Lung microvascular endothelial cell (primary cell): ENCODE measurements at places on chromosomes 6 and 20.

DNA sequence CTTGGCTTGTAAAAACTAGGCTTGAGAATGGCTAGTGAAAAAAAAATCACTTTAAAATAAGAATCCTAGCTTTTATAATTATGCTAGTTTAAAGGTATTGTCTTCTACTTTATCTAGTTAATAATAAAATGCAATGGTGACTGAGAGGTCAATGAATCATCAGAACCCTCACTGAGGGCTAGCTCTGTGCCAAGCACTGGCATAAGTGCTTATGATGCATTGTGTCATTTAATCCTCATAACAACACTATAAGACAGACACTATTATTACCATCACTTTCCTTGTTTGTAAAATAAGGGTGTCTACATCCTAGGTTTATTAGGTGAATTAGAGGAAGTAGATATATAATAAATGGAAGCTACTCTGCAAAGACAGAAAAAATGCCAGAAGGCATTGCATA, 144.3 kb downstream of the F13A1 start:
- no peak for DNase-seq

- DNase-seq = peak; percentile 24
These were observed 55.2 kb upstream of the RREB1 start for GRCh38 chr6:7052443-7053011.

- DNase-seq = no peak
These were observed 25.9 kb upstream of the EFHC1 start for GRCh38 chr6:52394251-52394666.

GRCh38 chr6:134738211-134738885, 211.6 kb downstream of the ALDH8A1 start:
- no peak for DNase-seq

- no peak for DNase-seq
These were observed 149.8 kb downstream of the VEGFA start for GRCh38 chr6:43919774-43920173.

- DNase-seq = no peak
These were observed 3.5 kb downstream of the HLA-B start for GRCh38 chr6:31353384-31353945.

GRCh38 chr20:35730583-35731468, 11.2 kb downstream of the RBM39 start:
- no peak for DNase-seq

DNA sequence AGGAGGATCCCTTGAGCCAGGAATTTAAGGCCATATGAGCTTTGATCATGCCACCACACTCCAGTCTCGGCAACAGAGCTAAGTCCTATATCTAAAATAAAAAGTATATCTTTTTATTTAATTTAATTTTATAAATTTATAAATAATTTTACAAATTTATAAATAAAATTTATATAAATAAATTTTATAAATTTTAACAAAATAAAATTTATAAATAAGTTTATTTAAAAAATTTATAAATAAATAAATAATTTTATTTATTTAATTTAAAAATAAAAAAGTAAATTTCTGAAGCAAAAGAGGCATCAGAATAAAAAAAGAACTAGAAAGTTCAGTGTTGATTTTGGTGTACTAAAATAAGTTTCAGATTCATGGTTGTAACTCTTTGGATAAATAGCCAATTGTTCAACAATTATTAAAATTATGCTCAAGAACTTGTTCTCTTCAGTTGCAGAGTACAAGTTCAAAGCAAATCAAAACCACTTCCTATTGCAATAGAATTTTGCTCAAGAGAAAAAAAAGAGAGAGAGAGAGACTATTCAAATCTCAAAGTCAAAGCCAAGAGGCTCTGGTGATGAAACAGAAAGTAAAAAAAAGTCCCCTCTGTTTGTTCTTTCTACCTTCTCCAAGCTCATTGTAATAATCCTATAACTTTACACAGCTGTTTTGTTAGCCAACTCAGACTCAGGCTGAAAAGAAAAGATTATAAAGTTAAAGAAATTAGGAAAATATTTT, 547.5 kb upstream of the ADGRB3 start:
- no peak for DNase-seq

DNA sequence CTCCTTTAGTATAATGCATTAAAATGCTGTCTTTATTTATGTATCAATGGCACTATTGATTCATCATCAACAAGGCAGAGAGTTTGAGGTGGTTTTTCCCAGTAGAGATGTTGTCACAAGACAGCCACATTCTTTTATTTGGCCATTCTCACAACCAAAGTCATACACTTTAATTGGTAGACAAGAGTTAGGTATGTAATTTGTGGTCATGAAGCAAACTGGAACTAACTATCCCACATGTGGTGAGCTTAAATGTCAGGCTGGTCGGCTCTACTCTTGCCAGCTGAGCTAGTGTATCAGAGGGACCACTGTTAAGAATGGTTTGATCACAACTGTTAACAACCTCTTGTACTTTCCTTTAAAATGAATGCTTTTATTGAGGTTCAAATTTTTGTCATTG, 714.6 kb downstream of the CD109 start:
- no peak for DNase-seq

GRCh38 chr20:63377256-63377941, 16.2 kb upstream of the CHRNA4 start:
- no peak for DNase-seq

DNA sequence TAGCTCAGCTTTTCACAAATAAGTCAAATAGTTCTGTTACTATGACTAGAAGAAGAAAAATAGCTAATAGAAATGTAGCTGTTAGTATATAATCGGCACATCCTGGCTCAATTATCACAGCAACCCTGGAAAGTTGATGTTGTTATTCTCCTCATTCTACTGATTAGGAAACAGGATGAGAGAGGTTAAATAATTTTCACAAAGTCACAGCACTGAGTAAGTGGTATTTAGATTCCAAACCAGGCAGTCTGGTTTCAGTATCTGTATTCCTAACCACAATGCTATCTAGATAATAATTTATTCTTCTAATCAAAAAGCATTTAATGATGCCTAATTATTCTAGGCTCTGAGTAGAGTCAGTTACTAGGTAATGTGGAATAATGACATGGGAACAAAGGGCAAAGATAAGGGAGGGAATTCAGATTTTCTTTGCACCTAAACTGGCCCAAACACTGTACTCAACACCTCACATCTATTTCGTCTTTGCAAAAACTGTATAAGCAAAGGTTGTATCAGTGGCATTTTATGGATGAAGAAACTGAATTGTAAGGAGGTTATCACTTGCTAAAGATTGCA, 51.3 kb downstream of the PDE7B start:
- no peak for DNase-seq

DNA sequence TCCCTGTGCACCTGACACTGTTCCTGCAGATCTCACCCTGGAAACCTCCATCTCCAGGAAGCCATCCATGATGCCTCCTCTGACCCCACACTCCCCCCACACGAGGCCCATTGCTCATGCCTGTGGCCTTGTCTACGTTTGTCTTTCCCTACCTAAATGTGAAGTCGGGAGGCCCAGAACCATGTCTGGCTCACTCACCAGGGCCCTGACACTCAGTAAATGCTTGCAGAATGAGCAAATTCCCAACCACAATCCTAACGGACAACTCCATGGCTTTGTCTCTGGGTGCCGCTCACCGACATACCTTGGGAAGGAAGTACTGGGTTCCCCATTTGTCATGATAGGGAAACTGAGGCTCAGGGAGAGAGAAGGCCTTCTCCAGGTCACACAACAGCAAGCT, 7.3 kb downstream of the PEDS1 start:
- DNase-seq = no peak

DNA sequence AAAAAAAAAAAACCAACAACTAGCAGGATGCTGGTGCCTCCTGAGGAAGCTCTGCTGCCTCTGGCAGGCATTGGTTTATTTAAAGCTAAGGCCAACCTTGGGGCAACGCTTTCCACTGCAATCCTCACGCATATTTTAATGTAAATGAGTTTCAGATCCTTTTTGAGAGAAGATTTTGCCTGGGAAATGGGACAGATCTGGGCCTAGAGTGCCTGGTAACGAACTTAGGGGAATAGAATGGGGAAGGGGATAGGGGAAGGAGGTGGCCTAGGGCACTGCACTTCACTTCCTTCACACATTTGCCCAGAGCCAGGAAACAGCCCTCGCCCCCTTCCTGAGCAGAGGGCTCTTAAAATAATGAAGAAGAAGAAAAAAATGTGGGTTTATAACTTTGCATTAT, 132.7 kb upstream of the TMEM170B start:
- DNase-seq = no peak

- DNase-seq = peak; percentile 10
These were observed 166.0 kb upstream of the PLN start for GRCh38 chr6:118382126-118382525.

DNA sequence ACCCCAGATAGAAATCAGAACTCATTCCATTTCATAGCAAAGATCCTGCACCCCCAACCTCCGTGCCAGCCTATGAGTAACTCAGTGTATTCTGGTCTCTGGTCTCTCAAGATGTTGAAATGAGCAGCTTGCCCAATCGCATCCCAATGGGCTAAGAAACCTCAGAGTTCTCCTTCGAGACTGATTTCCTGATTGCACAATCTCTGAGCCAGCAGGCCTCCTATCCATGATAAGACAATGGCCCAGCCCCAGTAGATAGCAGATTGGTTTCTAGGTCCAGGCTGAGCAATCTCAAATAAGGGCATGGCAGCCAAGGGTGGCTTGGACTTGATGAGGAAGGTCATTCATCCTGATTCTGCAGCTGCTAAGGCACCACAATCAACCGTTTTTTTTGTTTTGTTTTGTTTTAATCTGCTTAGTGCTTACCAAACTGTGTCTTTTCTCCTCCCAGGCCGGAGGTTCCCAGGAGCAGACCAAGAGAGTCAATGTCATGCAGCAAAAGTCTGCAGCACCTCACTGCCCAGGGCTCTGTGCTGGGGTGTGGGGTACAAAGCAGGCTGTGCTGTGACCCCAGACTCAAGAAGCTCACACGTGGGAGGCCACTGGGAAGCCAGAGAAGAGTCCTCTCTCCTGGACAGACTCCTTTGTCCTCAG, 125.1 kb upstream of the NXT1 start:
- peak; percentile 56 for DNase-seq

DNA sequence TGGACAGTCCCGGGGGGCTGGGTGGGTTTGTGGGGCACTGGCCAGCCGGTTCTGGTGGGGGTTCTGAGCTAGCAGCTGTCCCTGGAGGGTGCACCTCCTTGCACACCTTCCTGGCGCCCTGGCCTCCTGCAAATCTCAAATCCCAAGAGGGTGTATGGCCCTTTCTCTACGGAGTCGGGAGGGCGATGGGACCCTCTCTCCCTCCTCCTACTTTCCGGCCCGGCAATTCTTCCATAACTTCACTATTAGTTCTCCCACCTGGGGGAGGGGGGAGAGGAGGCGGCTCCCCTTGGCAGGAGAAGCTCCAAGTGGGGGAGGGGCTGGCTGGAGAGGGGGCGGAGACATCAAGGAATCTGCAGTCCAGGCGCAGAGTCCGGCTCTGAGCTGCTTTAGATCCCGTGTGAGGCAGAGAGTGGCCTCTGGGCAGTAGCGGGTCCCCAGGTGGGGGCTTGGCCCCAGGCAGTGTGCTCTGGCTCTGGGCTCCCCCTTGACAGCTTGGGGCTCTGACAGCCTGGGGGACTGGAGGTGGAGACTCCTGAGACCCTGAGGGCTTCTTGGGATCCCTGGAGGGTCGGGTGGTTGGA, 1.4 kb upstream of the LAMA5 start:
- no peak for DNase-seq

DNA sequence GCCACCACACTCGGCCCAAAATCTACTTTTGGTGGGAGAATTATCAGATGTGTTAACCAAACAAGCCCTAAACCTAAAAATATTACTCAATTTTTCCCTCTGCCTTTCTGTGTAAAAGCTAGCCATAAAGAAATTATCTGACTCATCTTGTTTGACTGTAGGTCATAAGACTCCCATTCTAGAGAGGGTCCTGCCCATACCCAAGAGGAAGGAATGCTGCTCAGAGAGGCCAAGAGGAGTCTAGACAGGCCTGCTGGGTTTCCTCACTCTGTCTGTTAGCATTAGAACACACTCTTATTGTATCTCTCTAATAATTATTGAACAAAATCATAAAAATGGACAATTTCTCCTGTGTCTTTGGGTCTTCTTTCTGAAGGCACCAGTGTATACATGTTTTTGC, 26.1 kb downstream of the C6orf141 start:
- DNase-seq = no peak

- DNase-seq = peak; percentile 36
These were observed 808 bp downstream of the SDC4 start for GRCh38 chr20:45347297-45347935.

GRCh38 chr20:36550790-36551299, 9.5 kb downstream of the MYL9 start:
- DNase-seq = no peak

DNA sequence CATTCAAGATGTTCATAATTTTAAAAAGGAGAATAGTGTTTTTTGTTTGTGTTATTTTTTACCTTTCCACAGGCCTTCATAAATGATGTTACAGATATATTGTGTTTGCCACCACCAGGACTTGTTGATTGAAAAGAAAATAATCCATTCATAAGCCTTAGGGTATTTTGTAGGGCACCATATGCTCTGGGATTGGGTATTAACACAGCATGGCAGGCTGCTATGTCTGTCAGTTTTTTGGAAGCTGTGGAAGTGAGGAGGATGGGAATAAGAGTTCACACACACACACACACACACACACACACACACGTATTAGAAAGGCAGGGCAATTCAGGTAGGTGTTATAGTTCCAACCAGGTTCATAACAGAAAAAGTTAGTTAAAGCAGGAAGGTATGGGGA, 237.9 kb downstream of the HDGFL1 start:
- no peak for DNase-seq

DNA sequence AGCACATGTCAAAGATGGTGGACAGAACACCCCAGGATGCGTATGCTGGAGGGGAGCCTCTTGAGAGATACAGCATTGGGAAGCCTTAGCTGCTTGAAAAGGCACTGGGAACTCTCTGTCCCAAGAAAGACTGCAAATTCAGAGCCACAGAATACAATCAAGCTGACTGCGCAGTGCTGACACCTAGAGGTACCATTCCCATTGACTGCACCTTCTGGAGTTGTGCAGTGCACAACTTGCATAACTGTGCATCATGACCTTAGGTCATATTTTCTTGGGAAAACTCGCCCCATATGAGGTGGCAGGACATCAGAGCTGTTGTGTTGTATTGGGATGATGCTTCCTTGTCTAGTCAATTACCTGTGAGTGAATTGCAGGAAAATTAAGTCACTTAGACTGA, 646.5 kb upstream of the NOX3 start:
- peak; percentile 8 for DNase-seq

GRCh38 chr20:2757001-2757400, 43.4 kb downstream of the CPXM1 start:
- DNase-seq = no peak

DNA sequence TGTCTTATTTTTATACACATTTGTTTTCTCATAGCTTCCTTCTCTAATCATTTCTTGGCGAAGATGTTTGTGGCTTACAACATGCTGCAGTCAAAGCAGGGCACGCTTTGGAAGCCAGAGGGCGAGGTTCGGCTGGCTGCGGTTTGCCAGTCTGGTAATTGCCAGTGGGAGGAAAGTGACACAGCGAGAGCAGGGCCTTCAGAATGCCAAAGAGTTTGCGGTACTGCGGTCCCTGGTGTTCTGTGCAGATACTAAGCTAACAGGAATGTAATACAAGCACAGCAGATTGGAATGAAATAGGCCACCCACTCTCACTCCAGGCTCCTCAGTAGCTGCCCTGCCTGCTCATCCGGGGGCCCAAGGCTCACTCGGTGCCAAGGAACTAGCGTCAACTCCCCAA, 58.7 kb upstream of the TGM3 start:
- DNase-seq = peak; percentile 3
